Fibroblast of skin of scalp (primary cell): ENCODE measurements at places on chromosomes 2 and 18.

GRCh38 chr18:41464278-41464677 is 490.8 kb upstream of the PIK3C3 start:
- DNase-seq = no peak

- peak; percentile 28 for DNase-seq
Observed at GRCh38 chr2:7573166-7573825, 656.1 kb downstream of the RNF144A start.

DNA sequence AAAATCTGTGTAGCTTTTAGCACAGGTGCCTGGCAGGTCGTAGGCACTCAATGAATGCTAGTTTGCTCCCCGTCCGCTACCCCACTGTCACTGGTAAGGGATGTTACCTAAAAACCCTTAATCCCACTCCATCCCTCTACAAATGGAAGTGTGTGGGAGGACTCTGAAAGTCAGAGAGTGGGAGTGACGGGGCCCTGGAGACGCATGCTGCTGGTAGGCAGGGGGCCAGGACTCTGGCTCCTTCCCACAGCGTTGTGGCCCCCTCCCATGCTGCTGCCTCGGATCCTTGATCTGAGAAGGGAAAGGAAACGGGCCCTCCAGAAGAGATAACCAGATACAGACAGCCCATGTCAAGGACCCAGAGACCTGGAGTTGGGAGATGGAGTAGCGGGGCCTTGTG is 249.3 kb downstream of the HAUS1 start:
- no peak for DNase-seq

DNA sequence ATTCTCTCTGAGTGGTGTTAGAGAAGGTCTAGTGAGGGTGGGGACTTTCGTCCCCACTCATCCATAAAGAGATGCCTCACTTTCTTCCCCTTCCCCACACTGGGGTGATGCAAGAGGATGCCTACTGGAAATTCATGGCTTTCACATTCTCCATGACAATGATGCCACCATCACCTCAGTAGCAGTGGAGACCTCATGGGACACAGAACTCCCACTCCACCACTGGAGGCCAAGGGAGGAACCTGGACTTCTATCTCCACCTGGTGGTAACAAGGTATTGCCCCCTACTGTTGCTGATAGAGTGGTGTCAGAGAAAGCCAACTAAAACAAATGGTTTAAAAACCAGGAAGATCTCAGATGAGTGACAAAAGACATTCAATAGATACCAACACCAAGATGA is 110.9 kb downstream of the INHBB start:
- no peak for DNase-seq

DNA sequence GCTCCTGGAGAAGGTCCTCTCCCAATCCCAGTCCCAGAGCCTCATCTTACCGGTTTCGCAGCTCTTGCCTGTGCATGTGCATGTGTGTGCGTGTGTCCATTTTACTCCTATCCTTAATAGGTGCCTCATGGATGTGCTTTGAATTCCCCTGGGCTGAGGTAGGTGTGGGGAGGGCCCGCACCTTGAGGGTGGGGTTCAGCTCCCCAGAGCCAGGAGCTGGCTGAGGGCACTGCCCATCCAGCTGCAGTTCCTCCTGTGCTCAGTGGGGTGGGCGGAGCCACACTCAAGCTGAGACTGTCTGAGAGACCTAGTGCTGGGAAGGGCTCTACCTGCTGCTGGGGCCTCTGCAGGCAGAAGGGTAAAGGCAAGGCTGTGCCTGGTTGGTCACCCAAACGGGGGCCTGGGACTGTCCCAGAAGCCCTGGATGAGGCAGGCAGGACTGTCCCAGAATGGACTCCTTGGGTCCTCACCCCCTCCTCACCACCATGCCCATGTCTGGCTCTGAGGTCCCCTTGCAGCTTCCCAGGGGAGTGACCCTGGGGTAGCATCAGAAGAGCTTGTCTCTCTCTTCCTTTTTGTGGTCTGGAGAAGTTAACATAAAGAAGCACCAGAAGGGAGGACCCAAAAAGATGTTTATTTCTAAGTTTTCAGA is 8.9 kb downstream of the GDF7 start:
- no peak for DNase-seq

- peak; percentile 91 for DNase-seq
Observed at GRCh38 chr18:48942554-48943261, 8.1 kb downstream of the SMAD7 start.

GRCh38 chr18:45063246-45064038 is 382.8 kb downstream of the SETBP1 start:
- no peak for DNase-seq

DNA sequence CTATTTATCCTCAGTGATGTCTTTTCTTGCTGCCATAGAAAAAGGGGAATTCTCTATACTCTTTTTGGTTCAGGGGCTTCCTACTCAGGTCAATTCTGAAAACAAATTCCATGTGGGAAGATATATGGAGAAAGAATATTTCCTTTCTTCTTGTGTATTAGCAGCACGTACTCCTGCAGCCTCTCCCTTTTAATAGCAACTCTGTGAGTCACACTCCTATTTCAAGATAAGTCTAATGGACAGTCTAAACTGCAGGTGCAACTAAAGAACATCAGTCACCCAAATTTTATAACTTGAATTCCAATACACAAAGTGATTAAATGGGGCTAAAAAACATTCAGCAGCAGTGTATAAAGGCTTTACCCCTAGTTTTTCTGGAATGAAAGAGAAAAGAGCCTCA is 942.2 kb downstream of the CNTNAP5 start:
- no peak for DNase-seq

GRCh38 chr2:26757873-26758789 is 6.0 kb upstream of the SLC35F6 start:
- peak; percentile 99 for DNase-seq

GRCh38 chr2:241931084-241931975 is 61.8 kb downstream of the RTP5 start:
- no peak for DNase-seq

DNA sequence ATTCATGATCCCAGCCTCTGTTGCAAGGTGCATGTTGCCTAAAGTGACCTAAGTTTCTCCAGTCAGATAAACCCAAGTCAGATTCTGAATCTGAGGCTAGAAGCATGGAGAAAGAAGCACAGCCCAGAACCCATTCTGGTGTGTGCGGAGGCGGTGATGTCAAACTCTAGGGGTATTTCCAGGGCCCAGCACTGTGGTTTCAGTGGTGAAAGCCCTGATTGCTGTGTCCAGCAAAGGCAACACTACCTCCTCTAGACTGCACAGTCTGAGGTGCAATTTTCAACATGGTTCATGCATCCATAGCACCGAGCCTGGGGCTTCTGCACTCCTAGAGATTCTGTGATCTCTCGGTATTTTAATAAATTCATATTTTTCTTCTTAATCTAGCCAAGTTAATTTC is 264.8 kb upstream of the KLHL29 start:
- no peak for DNase-seq

DNA sequence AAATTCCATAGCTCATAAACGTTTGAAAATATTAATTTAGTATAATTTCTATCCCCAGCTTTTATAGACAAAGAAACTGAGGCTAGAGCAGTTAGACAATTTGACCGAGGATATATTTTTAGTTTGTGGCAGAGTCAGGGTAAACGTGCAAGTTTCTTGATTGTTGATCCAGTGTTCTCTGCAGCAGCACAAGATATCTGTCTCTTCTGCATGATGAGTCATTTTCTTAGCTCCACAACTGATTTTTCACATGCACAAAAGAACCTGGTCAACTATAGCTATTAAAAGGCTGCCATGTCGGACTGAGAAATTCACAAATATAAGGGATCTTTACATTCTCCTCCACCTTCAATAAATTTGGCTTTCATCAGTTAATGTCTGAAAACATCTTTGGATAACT is 143.4 kb upstream of the CYP26B1 start:
- no peak for DNase-seq

- DNase-seq = peak; percentile 70
Observed at GRCh38 chr2:200625958-200626363, 40.1 kb downstream of the AOX1 start.

DNA sequence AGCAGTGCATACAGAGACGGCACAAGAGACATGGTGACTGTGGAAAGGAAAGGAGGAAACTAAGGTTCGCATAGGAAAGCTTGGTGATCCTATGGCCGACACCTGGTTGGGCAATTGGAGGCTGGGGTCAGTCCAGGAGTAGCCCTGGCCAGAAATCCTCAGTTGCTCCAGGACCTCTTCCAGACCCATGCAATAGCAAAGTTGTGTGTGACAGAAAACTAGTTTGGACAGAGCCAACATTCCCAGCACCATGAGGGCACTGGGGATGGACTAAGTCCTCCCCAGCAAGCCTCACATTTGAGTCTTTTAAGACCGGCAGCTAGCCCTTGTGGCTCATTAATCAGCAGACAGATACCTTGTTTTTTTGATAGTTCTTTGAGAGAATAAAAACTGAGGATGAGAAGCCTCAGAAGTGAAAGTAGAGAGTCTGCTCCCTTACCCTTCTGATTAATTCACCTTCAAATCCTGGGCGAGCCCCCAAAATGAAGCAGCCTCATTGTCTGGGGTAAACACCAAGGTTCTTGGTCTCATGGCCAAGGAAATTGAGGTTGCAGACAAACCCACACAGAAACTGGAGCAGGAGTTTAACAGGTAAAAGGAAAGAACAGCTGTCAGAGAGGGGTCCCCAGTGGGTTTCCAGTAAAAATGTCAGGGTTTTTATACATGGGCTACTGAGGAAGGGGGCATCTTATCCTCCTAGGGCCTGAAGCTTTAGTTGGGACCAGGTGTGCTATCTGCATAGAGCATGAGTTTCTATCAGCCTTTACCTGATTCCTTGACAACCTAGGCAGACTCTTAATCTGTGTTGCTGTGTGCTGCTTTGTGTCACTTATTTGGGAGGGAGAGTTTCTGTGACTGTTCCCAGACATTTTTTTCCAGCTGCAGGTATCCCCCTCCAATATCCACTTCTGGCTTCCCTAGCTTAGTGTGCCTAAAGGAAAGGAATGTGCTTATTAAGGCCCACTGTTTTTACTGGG is 39.1 kb downstream of the STK17B start:
- peak; percentile 39 for DNase-seq

DNA sequence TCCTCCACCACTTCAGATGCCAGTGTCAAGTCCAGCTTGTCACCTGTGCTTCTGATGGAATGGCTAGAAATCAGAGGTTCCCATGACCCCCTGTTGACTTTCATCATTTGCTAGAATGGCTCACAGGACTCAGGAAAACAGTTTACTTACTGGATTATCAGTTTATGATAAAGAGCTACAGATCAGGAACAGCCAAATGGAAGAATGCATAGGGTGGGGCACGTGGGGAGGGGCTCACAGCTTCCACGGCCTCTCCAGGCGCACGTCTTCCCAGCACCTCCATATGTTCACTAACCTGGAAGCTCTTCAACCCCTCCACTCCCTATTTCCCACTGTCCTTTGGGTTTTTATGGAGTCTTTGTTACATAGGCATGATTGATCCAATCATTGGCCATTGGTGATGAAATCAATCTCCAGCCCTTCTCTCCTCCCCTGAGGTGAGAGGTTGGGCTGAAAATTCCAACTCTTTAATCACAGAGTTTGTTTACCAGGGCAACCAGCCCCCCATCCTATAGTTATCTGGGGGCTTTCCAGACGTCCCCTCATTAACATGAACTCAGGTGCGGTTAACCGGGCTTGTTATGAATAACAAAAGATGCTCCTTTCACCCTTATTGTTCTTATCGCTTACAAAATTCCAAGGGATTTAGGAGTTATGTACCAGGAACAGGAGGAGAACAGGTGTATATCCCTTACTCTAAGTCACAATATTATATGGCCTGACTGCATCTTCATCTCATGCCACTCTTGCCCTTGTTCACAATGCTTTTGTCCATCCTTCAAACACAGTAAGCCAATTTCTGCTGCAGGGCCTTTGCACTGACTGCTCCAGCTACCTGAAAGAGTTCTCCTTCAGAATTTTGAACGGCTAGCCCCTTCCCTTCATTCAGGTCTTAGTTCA is 35.2 kb downstream of the ANXA4 start:
- no peak for DNase-seq

DNA sequence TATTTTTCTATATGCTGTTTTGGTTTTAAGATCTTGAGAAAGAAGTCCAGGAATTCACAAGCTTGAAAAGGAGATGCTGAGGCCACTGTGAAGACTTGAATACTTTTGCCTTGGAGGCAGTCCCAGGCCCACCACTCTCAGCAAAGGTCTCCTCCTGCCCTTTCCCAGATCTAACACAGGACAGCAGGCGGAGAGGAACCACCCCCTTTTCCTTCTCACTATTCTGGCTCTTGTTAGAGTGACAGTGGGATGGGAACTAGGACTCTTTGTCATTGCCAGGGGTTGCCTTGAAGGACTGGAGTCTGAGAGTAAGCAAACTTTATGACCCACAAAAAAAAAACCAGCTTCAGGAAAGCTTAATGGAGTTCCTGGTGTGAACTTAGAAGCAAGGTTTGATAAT is 54.7 kb downstream of the E2F6 start:
- no peak for DNase-seq

- peak; percentile 49 for DNase-seq
Observed at GRCh38 chr18:3081584-3081991, 68.6 kb upstream of the LPIN2 start.

- no peak for DNase-seq
Observed at GRCh38 chr18:24560511-24560981, 100.1 kb downstream of the HRH4 start.

GRCh38 chr2:32977228-32977758 is 30.5 kb downstream of the LTBP1 start:
- DNase-seq = no peak

DNA sequence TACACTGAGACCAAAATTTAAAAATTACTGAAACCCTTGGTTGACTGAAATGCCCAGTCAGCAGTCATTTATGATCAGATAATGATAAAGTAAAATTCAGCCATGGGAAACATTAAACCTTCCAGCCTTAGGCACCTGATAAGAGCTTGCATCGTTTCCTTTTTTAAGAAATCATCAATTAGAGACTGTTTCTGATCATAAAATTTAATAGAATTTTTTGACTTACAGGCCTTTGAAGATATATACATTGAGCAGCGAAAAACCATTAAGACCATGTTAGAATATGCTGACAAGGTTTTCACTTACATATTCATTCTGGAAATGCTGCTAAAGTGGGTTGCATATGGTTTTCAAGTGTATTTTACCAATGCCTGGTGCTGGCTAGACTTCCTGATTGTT is 99.6 kb upstream of the CSRNP3 start:
- DNase-seq = no peak

DNA sequence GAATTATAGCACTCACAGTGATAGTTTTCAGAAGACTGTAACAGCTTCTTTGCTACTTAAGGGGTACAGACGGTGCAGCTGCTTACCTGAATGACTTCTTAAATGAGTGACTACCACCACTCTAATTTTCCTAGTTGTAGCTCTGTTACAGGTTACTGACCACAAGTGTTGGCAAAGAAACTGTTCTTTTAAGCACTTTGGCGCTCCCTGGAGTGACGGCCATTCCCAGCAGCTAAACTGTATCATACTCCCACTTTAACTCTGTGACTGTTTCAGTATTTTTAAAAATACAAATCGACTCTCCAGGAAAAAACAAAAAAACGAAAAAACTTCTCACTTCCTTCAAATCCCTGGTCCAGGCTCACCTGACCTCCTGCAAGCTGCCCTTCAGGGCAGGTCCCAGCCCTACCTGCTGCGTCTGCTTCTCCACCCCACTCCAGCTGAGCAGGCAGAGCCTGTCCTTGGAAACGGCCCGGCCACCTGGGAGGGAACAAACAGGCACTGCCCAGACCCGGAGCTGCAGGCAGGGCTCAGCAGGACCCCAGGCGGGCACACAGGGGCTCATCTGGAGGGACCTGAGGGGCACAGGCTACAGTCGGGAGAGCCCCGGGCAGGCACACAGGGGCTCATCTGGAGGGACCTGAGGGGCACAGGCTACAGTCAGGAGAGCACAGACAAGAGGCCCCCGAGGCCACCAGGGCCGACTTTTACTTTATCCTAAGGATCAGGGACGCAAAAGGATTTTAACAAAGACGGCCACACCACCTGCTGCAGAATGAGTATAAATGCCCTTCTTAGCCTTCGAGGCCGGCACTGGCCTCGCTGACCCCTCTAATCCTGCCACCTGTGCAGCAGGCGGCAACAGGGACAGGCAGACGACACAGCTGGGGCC is 24.5 kb downstream of the SLC66A2 start:
- no peak for DNase-seq
